ENCODE measurements at places on chromosomes 3 and 15.

- no peaks in the 10 kb centered on the region for H3K4me1 ChIP-seq
- H3K4me3 ChIP-seq: no peak overlapping the region
- no peaks in the 10 kb centered on the region for H3K27me3 ChIP-seq
- H3K36me3 ChIP-seq: no peaks in the 10 kb centered on the region
Measured at GRCh38 chr15:79676621-79677020, 220.2 kb downstream of the MTHFS start.

DNA sequence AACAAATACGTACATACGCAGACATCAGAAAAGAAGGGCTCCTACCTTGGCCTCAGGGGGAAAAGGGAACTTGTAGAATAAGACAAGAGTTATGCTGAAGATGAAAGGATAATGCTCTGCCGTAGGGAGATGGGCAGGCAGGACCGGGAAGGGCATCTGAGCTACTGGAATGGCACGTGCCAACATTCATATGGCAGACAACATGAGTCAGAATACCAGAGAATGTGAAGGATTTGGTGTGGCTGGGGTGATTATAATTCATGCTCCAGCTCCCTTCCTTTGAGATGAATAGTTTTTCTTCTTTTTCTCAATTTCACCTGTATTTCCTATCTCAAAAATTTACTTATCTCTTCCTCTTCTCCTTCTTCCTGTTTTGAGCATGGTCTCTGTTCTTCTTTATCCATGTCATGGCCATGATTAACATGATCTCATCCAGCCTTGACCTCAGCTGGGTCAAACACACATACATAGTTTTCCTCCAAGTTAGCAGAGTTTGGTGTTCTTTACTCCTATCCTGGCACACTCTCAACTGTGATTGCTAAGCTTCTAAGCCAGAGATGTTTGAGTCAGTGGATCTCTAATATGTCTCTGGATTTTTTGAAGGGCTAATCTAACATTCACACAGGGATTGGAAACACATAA is 507.0 kb downstream of the FOXP1 start:
- H3K27ac ChIP-seq: no peak overlapping the region
- H3K36me3 ChIP-seq: no peaks in the 10 kb centered on the region
- H3K27me3 ChIP-seq: no peaks in the 10 kb centered on the region
- H3K4me3 ChIP-seq: no peak overlapping the region
- DNase-seq: no peak
- H3K4me1 ChIP-seq: peaks cover 61% of the 10 kb centered on the region

DNA sequence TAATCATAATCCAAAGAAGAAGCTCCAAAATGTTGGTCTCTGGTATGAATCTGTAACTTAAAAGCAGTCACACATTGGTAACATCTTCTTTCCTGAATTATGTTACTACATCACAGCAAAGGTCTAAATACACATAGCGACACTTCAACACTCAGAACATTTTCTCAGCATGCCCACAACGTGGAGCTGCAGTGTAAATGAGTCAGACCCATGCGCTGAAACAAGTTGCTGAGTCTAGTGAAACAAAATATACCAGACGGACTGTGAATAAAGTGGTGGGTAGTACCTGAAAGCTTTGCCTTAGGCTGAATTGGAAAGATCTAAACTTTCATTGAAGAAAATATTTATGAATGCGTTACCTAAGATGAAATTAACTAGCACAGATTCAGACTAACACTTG is 33.2 kb upstream of the GOLGA8B start:
- no peak for DNase-seq
- H3K27ac ChIP-seq: no peak overlapping the region
- H3K36me3 ChIP-seq: no peaks in the 10 kb centered on the region
- no peaks in the 10 kb centered on the region for H3K4me1 ChIP-seq

DNA sequence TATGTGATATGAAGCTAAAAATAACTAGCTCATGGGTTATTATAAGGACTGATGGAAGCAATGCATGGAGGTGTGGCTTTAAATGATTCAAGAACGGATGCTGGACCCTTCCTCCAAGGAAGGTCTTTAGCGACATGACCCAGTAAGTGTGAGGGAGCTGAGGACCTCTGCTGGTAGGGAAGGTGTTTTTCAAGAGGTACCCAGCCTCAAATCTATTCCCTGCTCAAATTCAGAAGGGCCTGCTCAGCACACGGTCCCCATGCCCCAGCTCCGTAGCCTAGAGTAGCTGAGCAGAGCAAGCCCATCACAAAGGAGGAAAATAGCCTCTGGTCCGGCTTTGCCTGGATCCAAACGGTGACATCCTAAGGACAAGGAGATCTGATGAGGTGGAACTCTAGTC is 266.2 kb upstream of the IGF1R start:
- no peak overlapping the region for H3K4me3 ChIP-seq
- no peaks in the 10 kb centered on the region for H3K27me3 ChIP-seq
- H3K4me1 ChIP-seq: no peaks in the 10 kb centered on the region
- no peak overlapping the region for H3K27ac ChIP-seq

GRCh38 chr3:38367779-38368178 is 21.2 kb downstream of the XYLB start:
- H3K27me3 ChIP-seq: no peaks in the 10 kb centered on the region
- no peak overlapping the region for H3K27ac ChIP-seq
- H3K36me3 ChIP-seq: no peaks in the 10 kb centered on the region
- H3K4me1 ChIP-seq: peaks cover 7% of the 10 kb centered on the region

DNA sequence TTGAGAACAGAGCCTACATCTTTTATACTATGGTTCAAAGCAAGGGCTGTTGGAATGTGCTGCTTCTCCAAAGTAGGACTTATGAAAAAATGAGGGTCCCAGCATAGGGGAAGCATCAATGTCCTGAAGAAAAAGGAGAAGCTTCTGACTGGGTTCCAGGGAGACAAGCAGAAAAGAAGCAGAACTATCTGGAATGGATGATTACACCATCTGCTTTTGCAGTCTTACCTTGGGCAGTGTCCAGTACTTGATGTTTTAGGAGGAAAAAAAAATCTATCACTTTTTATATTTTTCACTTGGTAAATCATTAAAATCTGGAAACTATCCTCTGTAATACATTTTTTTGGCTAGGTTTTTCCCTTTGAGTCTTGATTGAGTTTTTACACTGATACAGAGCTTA is 57.9 kb upstream of the DPH6 start:
- DNase-seq: no peak
- no peak overlapping the region for H3K4me3 ChIP-seq
- H3K27me3 ChIP-seq: no peaks in the 10 kb centered on the region
- H3K4me1 ChIP-seq: no peaks in the 10 kb centered on the region
- no peak overlapping the region for H3K27ac ChIP-seq

GRCh38 chr3:166837535-166837934 is 542.6 kb downstream of the ZBBX start:
- H3K27me3 ChIP-seq: no peaks in the 10 kb centered on the region
- no peak for DNase-seq

DNA sequence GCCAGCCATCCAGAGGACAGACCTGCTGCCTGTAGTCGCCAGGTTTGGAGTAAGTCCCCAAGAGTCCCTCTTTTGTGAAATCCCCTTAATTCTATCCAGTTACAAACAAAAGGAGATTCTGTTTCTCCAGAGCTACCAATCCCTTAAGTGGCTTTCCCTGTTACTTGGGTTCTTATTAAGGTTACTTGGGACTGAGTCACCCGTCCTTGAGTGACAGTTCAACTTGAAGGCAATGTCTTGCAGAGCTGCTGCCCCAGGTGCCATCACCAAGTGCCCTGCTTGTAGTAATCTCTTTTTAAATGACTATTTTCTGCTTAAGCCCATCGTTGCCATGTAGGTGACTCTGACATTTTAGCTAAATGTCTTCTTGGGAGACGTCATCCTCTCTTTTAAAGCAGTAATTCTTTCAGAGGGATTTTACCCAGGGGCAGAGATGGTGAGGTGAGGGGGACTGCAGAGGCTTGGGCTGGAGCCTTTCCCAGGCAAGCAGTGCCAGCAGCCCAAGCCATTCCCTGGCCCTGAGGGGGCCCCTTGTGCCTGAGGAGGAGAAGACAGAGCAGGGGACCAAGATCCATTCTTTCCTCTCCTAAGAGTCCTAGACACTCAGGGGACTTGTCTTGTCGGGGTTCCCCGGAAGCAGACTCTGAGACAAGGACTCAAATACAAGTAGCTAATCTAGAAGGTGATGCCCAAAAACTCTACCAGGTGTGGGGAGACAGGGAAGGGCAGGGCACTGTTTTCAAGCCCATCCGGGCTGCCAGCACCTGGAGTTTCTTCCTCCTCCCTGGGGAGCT is 253.7 kb downstream of the PLCL2 start:
- H3K4me3 ChIP-seq: no peak overlapping the region
- no peaks in the 10 kb centered on the region for H3K4me1 ChIP-seq
- H3K27ac ChIP-seq: no peak overlapping the region
- H3K27me3 ChIP-seq: peaks cover 5% of the 10 kb centered on the region
- no peaks in the 10 kb centered on the region for H3K36me3 ChIP-seq

- no peak overlapping the region for H3K4me3 ChIP-seq
- DNase-seq: no peak
- no peaks in the 10 kb centered on the region for H3K27me3 ChIP-seq
- no peaks in the 10 kb centered on the region for H3K36me3 ChIP-seq
- H3K4me1 ChIP-seq: no peaks in the 10 kb centered on the region
Measured at GRCh38 chr15:55846116-55846707, 103.3 kb upstream of the PRTG start.

- H3K36me3 ChIP-seq: no peaks in the 10 kb centered on the region
- no peaks in the 10 kb centered on the region for H3K4me1 ChIP-seq
- H3K4me3 ChIP-seq: no peak overlapping the region
- peaks cover 6% of the 10 kb centered on the region for H3K27me3 ChIP-seq
Measured at GRCh38 chr3:13272831-13273603, 147.1 kb downstream of the NUP210 start.

GRCh38 chr15:88131937-88132336 is 124.6 kb downstream of the NTRK3 start:
- H3K36me3 ChIP-seq: no peaks in the 10 kb centered on the region
- no peaks in the 10 kb centered on the region for H3K4me1 ChIP-seq
- H3K27ac ChIP-seq: no peak overlapping the region
- DNase-seq: no peak

DNA sequence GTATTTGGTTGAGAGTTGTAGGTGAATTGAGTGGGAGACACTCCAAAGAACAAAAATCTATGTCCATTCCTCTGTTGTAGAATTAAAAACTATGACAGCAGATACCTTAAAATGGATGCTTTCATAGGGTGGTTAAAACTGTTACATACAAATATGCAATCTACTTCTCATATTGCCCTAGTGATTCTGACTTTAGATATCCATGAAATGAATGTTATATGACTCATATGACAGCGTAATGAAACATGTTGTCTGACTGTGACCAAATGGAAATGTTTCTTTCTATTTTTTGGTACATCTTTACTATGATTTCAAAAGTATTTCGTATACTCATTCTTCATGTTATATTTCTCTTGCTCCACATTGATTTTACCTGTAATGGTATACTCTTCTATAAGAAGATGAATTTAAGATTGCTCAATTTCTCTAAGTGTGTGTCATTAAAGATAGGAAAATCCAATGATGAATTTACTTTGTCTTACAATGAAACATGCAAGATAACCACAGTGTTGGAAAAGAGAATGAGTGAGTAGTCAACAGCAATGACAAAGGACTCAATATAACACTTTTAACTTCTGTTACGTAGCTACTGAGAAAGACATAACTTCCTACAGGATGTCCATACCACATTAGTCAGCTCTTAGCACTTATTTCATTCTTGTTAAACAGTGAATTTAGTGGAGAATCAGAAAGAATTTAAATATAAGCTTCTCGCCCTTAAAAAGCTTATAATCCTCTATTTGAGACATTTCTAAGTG is 79.3 kb upstream of the LSAMP start:
- H3K4me1 ChIP-seq: no peaks in the 10 kb centered on the region
- DNase-seq: no peak
- no peak overlapping the region for H3K4me3 ChIP-seq
- no peaks in the 10 kb centered on the region for H3K27me3 ChIP-seq

DNA sequence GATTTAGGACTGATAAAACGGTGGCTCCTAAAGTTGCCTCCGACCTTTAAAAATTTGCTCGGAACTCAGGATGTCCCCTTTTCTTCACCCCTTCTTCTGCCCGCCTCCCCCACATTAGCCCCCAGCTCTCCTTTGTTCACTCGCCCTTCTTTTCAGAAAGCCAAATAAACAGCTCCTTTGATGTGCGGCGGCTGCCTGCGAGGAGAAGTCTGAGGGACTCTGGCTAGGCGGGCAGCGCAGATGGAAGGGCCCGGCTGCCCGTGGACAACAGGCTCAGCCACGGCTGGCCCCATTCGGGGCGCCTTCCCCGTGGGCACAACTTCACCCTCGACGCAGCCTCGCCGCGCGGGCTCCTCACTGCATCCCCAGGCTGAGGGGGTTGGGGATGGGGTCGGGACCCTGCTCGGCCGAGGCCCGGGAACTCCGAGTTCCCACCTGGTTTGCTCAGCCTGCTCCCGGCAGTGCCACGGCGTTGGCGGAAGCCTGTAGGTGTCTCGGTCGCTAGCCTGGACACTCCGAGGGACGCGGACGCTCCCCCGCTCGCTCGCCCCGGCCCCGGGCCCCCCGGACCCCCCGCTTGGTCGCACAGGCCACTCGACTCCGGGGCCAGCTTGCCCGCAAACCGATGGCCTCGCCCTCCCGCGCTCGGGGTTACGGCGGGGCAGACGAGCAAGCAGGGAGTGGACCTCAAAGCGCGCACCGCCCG is 897 bp upstream of the TLE3 start:
- H3K36me3 ChIP-seq: no peaks in the 10 kb centered on the region
- H3K4me1 ChIP-seq: peaks cover 52% of the 10 kb centered on the region
- DNase-seq: no peak
- H3K4me3 ChIP-seq: peak overlapping the region; percentile 86
- H3K27me3 ChIP-seq: no peaks in the 10 kb centered on the region

DNA sequence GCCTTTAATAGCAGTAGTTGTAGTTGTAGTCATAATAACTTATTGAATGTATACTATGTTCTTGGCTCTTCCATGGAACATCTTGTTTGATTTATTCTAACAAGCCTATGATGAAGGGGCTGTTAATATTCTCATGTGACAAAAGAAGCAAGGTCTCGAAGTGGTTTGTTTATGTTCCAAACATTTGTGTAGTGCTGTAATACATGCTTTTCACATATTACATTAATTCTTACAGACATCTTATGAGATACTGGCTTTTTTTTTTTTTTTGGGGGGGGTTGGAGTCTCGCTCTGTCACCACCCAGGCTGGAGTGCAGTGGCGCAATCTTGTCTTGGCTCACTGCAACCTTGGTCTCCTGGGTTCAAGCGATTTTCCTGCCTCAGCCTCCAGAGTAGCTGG is 252.3 kb downstream of the PTPRG start:
- H3K36me3 ChIP-seq: no peaks in the 10 kb centered on the region
- no peak for DNase-seq
- no peaks in the 10 kb centered on the region for H3K27me3 ChIP-seq
- H3K4me1 ChIP-seq: no peaks in the 10 kb centered on the region

GRCh38 chr3:13072239-13072599 is 1.0 kb downstream of the IQSEC1 start:
- no peaks in the 10 kb centered on the region for H3K36me3 ChIP-seq
- no peak overlapping the region for H3K27ac ChIP-seq
- H3K4me3 ChIP-seq: no peak overlapping the region
- DNase-seq: no peak

GRCh38 chr15:67819636-67820035 is 5.7 kb upstream of the SKOR1 start:
- H3K36me3 ChIP-seq: no peaks in the 10 kb centered on the region
- no peak overlapping the region for H3K27ac ChIP-seq
- peaks cover 38% of the 10 kb centered on the region for H3K27me3 ChIP-seq
- no peak for DNase-seq
